ENCODE measurements at places on chromosomes 7 and 10.

DNA sequence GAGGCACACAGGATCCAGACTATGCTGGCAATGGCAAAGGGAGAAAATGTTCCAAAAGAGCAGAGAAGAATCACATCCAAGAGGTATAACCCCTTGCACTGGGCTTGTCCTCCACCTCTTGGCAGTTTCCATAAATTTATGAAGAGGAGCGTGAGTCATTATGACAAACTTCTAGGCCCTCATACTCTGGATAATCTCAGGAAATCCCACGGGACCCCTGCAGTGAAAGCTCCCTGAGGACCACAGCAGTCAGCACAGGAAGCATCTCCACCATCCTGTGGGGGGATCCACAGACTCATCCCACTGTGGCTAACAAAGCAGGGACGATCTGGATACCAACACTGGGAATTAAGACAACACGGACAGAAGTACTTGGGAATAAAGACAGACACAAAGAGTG lies 30.3 kb upstream of the GPAM start:
- no peak for DNase-seq

DNA sequence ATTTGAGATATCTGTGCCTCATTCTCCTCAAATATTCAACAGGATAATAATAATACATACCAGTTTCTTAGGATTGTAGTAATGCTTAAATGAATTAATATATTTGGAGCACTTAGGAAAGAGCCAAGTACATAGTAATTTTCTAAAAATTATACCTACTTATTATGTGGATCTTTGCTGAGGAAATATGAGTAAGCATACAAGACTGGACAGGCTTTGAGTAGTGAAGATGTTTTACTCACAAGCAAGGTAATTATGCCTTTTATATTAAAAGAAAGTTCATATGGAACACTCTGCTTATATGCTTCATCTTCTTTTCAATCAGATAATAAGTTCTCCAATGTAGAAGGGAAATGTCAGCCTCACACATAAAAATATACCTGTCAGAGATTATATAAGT lies 337.5 kb upstream of the KAT6B start:
- no peak for DNase-seq

DNA sequence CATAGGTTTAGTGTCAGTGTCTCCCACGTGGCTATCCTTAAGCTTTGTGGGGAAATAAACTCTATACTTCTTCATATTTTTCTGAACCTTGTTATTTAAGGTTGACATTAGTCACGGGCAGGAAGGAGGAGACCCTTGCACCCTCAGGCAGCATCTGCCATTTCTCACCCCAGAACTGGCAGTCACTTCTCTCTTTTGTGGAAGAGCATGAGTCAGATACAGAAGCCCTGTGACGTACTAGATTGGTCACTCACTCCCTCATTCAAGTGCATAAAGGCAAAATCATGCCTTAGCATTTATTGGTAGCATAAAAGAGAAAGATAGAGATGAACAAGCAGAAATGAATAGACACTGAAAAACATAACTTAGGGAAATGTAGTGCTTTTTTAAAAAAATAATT lies 206.0 kb upstream of the MDFIC start:
- DNase-seq = no peak

DNA sequence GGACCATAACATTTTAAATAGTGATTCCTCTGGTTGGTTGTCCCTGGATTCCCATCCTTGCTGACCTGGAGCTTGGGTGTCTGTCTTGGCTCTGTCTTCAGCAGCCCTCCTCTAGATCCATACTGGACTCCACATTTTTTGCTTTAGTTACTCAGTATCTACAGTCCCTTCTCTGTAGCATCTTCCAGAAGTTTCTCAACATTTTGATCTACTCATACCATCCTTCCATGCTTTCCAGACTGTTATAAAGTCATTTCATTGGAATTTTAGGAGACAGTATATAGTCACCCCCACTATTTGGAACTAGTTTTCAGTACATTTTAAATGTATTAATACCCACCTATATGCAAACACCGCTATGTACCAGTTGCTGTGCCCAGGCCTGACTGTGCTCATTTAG lies 25.8 kb downstream of the APBB1IP start:
- no peak for DNase-seq

DNA sequence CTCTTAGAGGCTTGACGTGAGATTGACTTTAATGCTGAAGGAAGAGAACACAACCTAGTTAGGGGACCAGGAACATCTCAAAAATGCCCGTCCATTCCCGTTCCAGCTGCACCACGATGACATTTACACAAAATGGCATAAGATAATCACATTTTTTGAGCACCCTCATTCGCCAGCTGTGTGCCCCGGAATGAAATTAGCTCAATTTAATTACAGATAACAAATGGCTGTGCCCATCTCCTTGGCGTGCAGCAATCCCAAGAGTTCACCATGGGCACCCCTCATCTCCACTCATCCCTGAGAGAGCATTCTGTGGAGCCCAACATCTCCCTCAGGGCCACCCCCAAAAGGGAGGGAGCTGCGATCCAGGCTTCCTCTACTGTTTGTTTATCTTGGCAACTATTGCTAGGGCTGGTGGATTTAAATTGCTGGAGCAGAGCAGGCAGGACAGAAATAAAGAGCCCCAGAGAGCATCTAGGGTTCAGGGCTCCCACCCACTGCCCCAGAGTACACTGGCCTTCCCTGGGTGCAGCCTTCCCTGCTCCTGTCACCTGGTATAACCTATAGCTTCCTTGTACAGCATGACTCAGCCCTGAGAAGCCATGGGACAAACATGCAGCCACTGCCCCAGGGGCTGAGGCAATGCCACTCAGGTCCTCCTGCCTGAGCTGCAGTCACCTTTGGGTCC lies 263.5 kb downstream of the ZEB1 start:
- DNase-seq = no peak

- no peak for DNase-seq
Measured at GRCh38 chr7:143398616-143399015, 10.0 kb downstream of the EPHA1 start.

DNA sequence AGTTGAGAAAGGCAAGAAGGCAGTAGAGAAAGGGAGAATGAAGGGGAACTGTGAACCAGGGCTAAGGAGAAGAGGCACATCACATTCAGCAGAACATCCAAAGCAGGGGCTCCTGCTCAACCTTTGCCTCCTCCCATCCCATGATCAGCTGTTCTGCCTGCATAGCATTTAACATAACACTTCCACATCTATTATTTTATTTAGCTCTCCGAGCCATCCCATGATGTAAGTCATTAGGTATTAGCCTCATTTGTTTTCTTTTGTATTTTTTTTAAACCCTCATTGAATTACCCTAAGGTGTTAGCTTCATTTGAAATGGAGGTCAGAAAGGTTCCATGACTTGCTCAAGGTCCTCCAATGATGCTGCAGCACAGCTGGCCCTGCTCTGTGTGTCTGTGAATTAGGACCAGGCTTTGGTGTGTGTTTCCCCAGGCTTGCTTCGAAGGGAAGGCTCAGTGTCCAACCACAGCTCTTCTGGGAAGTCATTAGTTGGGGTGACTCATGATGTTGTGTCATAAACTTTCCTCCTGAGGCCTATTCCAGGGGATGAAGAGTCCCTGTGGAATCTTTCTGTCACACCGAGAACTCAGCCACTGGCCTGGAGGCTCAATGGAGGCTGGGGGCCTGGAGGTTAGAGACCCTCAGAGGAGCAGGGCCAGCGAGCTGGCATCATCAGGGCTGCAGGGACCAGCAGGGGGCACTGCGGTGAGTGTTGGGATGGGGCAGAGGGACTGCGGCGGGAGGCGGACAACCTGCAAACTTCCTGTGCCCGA lies 16.5 kb downstream of the NPFFR1 start:
- DNase-seq = no peak

- DNase-seq = no peak
Measured at GRCh38 chr10:55287346-55287745, 486.3 kb upstream of the PCDH15 start.

DNA sequence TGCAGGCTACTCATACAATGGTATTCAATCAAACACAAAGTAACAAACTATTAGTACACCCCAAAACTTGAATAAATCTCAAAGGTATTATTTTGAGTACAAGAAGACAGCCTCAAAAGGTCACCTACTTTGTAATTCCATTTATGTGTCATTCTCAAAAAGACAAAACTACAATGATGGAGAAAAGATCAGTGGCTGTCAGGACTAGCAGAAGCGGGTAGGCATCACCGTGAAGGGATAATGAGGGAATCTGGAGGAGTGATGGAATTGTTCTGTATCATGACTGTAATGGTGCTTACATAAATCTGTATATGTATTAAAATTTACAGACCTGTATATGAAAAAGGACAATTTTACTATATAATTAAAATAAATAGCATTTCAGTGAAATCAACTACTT lies 37.0 kb downstream of the COG5 start:
- peak; percentile 37 for DNase-seq

- no peak for DNase-seq
Measured at GRCh38 chr7:117004899-117005298, 51.6 kb downstream of the ST7 start.

DNA sequence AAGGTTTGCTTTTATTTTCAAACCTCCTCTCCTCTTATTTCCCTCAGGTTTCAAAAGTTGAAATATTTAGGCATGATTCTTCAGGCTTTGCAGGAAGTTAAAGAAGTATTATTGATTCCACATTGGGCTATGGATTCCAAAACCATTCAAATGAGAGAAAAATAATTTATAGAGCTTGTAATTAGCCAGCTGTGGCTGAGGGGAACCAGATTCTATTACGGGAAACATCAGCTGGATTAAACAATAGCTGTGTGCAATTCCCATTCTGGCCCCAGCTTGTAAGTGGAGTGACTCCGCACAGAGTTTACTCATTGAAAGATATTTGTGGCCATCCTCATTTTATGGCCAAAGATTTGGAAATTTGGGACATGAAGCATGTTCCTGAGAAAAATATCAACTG lies 77.0 kb upstream of the PHYHIPL start:
- DNase-seq = no peak

GRCh38 chr7:73701357-73701995 lies 18.0 kb downstream of the STX1A start:
- no peak for DNase-seq

DNA sequence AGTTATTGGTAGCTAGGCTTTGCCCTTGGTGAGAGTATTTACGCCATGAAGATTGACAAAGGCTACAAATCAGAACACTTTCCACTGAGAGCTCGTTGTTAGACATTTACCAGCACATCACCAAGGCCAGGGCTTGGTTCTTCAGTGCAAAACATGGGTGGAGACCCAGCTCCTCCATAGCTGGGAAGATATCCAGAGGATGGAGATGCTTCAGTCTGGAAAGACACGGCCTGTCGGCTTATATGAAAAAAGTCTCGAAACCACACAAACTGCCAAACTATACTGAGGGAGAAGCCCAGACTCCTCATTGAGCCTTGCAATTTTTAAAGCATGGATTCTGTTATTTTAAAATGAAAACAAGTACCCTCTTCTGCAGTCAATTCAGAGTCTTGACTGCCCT lies 83.4 kb upstream of the ANLN start:
- no peak for DNase-seq

DNA sequence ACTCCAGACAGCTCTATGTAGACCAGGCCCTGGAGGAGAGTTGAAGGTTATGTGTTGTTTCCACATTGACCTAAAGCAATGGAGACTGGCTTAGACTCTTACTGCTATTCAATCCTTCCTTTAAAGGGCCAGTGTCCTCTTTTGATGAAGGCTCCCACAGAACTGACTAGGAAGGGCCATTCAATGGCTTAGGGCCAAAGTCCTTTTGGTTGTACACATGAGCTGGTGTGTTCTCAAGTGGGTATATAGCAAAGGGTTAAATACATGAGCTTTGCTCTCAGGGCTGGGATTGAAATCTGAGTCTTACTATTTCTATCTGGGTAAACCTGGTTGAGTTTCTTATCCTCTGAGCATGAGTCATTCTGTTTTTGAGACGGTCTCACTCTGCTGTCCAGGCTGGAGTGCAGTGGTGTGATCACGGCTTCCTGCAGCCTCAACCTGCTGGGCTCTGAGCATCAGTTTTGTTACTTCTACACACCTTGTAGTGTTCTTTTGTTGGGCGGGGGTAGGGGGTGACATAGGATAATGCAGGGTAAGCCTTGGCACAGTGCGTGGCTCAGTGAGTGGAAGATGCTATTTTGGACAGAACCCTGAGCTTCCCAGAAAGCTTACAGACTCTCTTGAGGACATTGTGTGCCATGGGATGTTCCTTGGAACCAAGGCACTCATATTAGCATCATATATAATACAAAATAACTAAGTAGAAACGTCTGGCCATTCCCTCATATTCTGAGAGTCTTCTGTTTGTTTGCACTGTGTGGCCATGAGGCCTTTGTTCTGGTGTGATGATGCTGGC lies 90.1 kb downstream of the ABCC2 start:
- no peak for DNase-seq

- DNase-seq = no peak
Measured at GRCh38 chr7:155009570-155010157, 6.7 kb upstream of the PAXIP1 start.

- no peak for DNase-seq
Measured at GRCh38 chr10:104928734-104929133, 287.6 kb downstream of the SORCS3 start.

DNA sequence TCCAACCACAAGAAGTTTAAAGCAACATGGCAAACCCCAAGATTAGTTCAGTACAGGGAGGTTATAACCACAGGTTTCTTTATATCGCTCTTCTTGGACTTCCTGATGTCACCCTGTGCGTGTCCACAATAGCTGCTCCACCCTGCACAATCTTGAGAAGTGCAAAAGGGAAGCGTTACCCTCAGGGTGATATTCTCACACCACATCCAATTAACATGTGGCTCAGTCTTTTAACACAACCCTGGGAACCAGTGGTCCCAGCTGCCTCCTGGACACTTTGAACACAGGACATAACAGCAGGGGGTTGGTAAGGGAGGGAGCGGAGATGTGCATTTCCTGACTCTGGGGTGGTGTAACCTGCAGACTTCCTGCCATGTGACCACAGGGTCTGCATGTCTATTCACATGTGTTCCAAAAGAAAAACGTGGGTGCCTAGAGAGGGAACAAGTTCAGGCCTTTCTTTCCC lies 64.6 kb downstream of the GSAP start:
- DNase-seq = no peak

DNA sequence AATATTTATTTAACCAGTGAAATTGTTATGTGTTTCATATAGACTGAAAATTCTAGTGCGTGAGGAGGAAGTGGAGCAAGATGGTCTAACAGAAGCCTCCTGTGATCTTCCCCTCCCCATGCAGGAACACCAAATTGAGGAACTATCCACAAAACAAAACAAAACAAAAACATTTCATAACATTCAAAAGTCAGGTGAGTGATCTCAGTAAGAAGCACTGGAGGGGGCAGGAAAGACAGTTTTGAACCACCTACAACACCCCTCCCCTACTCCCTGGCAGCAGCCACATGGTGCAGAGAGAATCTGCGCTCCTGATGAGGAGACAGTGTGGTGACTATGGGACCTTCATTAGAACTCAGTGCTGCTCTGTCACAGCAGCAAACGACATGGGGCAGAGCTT lies 221.9 kb upstream of the SEMA3C start:
- DNase-seq = no peak

DNA sequence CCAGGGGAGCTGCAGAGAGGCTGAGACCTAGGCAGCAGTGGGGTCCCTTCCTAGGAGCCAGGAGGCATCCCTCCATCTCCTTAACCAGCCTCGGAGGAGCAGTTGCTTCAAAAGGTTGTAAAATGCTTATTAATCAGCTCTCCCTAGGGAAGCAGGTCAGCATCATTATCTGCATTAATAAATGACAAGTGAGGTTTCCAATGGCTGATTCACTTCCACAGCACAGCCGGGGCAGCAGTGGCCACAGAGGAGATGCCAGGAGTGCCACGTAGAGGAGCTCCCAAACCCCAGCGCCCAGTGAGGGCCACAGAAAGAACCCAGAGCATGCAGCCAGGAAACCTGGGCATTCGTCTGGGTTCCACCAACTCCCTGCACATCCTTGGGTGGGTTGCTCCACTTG lies 8.2 kb upstream of the NPFFR1 start:
- no peak for DNase-seq

GRCh38 chr10:116637830-116638229 lies 17.1 kb downstream of the PNLIPRP2 start:
- DNase-seq = no peak
